ENCODE measurements at places on chromosomes 6 and 20.

- no peak for DNase-seq
These were observed 21.2 kb downstream of the ATXN1 start for GRCh38 chr6:16740097-16740496.

GRCh38 chr6:32819729-32820128 lies 2.9 kb upstream of the HLA-DOB start:
- DNase-seq, result no peak

- peak; percentile 52 for DNase-seq
These were observed 71.2 kb upstream of the EMILIN3 start for GRCh38 chr20:41437836-41438235.

DNA sequence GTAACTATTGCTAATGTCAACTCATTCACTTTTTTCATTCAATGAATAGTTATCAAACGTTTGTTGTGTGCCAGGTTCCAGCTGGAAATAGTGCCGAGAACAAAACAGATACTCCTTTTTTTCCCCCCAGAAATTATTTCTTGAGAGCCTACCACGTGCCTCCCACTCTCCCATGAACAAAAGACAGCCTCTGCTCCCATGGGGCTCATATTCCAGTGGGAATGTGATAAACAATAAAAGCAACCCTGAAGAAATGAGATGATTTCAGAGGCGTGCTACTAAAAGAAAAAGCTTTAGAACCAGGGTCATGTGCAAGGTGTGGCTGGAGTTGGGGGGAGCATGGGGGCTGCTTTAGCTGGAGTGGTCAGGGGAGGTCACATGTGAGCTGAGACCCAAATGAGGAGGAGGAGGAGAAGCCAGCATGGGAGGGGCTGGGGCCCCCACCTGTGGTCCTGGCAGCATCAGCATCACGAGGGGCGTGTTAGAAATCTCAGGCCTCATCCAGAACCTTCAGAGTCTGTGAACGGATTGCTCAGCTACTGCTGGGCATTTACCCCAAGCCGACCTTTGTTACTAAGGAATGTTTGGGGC lies 157.4 kb downstream of the EYA2 start:
- DNase-seq, result no peak

DNA sequence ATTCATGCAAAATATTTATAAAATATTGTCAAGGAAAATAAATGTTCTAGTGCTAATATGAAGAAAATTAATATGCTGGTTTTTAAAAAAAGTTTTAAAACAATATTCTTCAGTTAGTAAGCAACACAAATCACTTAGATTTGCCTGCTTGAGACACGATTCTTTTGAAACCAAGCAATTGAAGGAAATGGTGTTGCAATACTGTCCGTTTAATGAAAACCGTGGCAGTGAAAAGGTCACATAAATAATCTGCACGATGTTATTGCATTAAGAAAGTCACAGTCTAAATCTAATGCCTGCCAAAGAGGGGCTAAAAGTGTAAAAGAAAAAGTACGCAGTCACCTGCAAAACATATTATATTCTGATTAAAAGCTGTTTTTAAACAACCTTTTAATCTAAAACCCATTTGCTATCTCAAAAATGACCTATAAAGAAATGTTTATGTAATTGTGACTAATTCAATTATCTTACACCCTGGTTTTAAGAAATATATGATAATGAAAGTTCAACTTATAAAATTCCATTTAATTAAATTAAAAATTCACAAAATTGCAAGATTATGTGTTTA lies 143.0 kb downstream of the GMDS start:
- DNase-seq, result no peak

- DNase-seq, result no peak
These were observed 68.3 kb upstream of the TMEM244 start for GRCh38 chr6:129929433-129929832.

- DNase-seq, result no peak
These were observed 20.2 kb upstream of the TTK start for GRCh38 chr6:79984261-79984660.

DNA sequence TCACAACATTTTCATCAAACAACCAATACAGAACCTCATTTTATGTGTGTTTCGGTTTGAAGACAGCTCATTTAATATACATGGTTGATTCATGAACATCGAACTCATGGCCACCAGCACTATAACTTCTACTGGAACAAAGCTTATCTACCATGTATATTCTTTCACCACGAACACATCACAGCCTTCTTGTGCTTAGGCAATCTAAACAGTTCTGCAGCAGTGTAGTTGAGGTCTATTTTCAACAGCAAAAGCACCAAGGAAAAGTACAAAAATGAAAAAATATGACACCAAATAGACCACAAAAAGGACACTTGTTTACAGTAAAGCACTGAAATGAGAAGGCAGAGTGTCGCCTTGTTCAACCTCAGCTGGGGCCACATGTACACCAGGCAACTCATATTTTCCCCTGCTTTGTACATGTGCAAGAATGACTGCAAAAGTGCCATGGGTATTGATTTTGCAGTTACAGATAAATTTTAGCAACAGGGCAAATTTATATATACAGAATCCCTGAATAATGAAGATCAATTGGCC lies 25.8 kb upstream of the KCNK5 start:
- no peak for DNase-seq

- DNase-seq, result no peak
These were observed 260.6 kb downstream of the EYA4 start for GRCh38 chr6:133501675-133502270.

DNA sequence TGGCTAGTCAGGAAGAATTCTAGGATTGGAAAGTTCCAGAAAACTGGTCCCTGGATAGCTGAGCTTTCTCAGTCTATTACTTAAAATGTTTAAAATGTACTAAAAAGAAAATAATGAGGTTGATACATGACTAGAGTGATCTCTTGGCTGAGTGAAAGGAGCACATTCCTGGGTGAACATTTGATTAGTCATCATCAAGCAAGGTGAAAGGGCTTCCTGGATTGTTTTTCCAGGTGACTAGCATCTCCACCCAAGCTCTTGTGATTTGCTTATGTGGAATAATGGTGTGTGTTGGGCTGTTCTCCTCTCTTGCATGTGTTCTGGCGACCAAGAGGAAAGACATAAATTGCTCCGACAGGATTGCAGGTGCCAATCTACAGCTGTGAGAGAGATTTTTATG lies 42.9 kb downstream of the PKIB start:
- no peak for DNase-seq

- DNase-seq, result no peak
These were observed 7.3 kb downstream of the KCNK5 start for GRCh38 chr6:39221779-39222641.

DNA sequence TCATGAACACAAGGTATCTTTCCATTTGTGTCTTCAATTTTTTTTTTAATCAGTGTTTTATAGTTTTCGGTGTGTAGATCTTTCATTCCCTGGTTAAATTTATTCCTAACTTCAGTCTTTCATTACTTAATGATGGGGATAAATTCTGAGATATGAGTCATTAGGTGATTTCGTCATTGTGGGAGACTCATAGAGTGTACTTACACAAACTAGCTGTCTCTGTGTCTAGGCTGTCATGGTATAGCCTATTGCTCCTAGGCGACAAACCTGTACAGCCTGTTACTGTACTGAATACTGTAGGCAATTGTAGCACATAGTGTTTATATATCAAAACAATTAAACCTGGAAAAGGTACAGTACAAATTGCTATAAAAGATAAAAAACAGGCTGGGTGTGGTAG lies 42.1 kb downstream of the SMAP1 start:
- no peak for DNase-seq

DNA sequence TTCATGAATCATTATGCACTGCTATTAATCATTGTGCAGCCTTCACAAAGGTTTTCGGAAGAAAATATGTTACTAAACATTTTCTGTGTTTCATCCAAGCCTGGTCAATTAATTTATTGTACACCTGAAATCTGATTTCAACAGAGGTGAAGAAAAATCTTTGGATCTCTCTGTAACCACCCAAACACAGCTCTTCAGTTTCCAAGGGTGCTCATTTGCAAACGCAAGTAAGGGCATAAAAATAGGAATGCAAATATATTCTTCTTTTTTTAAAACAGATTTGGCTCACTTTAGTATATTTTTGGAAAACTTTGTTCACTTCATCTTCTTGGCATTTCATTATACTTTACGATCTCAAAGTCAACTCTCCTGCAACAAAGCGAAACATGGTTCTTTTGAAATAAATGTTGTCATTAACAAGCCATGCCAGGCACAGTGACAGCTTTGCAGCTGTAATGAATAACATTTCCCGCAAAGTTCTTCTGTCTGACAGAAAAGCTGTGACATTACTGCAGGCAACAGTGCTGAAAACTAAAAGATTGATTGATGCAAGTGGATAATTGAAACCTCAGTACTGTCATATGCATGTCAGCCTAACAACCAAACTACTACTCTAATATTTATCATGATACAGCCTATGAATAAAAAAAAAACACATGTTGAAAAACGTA lies 348.3 kb downstream of the FRK start:
- DNase-seq, result no peak

GRCh38 chr6:123575188-123575587 lies 61.6 kb downstream of the TRDN start:
- no peak for DNase-seq

- DNase-seq, result no peak
These were observed 55.0 kb upstream of the PHACTR1 start for GRCh38 chr6:12661432-12662089.

- DNase-seq, result no peak
These were observed 1.1 kb downstream of the TBP start for GRCh38 chr6:170555305-170555704.

DNA sequence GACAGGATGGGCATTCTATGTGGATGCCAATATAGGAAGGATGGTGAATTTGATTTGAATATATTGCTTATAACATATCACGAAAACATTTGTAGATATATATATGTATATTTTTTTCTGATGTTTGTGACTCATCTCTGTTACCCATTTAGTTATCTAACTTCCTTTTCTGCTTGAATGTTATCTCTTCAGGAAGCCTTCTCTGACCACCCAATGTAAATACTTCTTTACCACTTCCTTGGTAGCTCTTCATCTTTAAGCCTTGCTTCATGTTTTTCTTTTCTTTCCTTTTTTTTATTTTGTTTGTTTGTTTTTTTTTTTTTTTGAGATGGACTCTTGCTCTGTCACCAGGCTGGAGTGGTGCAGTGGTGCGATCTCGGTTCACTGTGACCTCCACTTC lies 260.5 kb upstream of the EPHA7 start:
- DNase-seq, result no peak

DNA sequence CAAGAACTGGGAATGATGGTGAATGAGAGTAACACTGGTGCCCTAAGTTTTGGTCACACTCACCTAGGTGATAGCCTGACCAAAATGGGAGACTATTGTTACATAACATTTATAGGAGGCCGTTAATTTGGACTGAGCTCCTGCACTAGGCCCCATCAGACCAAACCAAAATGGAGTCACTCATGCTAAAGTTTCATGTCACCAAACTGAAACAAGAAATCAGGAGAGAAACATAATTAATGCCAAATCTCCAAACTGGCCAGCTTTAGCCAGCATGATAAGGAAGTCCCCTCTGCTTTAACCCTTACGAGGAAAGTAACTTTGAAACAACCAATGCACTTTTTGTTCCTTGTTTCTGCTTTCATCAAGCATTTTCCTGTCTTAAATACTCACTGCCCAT lies 110.9 kb upstream of the SLC22A16 start:
- no peak for DNase-seq

GRCh38 chr6:122130026-122130348 lies 269.5 kb upstream of the HSF2 start:
- no peak for DNase-seq

DNA sequence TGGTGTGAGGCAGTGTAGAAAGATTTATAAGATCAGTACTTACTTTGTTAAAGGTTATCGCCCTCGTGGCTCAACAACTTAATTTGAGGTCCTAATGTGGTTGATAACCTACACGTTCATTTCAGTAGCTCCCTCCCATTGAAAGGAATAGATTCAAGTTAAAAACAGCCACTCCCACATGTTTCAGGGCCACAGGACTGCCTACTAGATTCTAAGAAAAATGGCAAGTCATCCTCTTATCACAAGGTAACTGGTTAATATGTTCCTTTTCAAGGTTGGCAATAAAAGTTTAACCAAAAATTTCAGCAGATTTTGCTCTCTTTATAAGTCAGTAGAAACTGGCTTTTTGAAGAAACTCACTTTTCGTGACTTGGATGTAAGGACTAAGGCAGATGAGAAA lies 17.1 kb downstream of the GSTA2 start:
- DNase-seq, result no peak

- no peak for DNase-seq
These were observed 152.2 kb downstream of the LINC00237 start for GRCh38 chr20:20953738-20954618.

DNA sequence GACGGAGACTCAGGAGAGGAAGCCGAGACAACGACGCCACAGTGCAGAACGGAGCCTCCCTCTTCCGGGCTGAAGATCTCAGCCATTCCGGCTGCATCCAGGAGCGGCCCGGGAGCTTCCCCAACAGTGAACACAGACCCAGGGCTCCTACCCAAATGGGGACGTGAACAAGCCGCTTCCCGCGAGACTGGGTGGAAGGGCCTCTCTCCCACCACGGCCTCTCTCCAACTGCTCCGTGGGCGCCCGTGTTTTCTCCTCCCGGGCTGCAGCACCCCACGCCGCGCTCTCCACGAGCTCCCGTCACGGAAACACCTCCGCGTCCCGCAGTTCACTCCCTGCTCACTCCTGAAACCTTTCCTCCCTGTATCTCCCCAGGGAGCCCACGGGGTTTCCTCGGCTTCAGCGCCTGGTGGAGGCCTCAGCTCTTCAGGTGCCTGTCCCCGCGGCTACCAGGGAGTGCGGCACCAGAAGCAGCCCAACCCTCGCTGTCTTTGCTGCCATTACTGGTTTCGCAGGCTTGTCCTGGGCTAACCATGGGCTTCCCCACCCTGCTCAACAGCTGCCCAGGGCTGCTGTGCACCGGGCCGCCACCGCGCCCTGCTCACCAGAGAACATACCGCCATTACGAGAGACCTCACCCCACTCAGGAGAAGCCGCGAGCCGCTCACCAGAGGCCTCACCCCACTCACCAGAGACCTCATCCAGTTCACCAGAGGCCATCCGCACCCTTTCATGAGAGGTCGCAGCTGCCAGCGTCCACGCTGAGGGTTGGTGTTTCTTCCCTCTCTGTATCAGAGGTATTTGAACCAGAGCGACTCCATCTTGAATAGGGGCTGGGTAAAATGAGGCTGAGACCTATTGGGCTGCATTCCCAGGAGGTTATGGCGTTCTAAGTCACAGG lies 922.8 kb downstream of the QKI start:
- DNase-seq, result no peak

DNA sequence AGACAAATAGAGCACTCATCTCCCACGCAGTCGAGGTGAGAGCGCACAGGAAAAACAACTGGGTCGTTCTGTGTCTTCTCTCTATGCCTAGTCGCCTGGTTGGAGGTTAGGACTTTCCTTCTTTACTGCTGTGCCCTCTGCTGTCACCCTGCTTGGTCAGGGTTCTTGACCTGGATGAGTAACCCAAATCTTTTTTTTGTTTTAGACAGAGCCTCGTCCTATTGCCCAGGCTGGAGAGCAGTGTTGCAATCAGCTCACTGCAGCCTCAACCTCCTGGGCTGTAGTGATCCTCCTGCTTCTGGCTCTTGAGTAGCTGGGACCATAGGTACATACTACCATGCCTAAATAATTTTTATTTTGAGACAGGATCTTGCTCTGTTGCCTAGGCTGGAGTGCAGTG lies 24.5 kb downstream of the PRPF6 start:
- no peak for DNase-seq

- DNase-seq, result no peak
These were observed 20.9 kb downstream of the ENTPD6 start for GRCh38 chr20:25216199-25216945.

- no peak for DNase-seq
These were observed 114.8 kb downstream of the TBXT start for GRCh38 chr6:166052837-166053236.
